Omental fat pad (tissue), 4 donors: ENCODE measurements at places on chromosomes 16 and 17.

- no peak for DNase-seq
These were observed 116.8 kb downstream of the HIC1 start for GRCh38 chr17:2171702-2172076.

DNA sequence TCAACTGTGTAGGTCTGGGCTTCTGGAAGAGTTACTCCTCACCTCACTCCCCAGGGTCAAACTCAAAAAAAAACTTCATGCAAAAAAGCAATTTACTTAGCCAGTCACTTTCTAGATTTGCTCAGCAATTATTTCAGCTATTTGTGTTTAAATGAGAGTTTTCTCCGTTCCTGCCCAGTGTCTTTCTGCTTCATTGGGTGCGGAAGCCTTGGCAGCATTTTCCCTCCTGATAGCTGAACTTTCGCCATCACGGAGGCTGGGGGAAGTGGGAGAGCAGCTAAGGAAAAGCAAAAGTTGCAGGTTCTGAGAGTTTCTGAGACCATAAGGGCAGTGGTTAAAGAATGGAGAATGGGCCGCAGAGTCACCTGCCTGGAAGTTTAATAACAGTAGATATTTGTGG is 287.1 kb upstream of the DYNLRB2 start:
- no peak for DNase-seq

DNA sequence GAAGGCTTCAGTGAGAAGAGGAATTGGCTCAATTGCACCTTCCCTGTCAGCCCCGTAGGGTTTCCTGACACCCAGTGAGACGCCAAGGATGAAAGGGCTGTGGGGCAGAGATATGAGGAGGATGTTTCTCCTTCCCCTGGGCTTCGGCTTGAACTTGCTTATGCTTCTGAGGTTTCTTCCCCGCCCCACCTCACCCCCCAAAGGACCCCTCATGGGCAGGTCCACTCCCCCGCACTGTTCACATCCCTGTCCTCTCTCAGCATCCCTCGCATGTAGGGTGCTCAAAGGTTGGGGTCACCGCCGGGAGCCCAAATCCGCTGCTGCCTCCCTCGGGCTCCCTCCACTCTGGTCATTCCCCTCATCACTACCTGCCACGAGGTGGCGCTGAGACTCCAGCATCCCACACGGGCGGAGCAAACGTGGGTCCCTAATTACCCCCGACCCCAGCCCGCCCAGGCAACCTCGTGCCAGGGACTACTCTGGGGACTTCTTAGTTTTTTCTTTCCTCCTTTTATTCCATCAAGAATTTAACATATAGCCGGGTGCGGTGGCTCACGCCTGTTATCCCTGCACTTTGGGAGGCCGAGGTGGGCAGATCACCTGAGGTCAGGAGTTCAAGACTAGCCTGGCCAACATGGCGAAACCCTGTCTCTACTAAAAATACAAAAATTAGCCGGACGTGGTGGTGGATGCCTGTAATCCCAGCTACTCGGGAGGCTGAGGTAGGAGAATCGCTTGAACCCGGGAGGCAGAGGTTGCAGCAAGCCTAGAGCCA is 3.3 kb upstream of the TRARG1 start:
- peak; percentile 70 for DNase-seq

- no peak for DNase-seq
These were observed 20.7 kb downstream of the CNTNAP4 start for GRCh38 chr16:76297941-76298340.

DNA sequence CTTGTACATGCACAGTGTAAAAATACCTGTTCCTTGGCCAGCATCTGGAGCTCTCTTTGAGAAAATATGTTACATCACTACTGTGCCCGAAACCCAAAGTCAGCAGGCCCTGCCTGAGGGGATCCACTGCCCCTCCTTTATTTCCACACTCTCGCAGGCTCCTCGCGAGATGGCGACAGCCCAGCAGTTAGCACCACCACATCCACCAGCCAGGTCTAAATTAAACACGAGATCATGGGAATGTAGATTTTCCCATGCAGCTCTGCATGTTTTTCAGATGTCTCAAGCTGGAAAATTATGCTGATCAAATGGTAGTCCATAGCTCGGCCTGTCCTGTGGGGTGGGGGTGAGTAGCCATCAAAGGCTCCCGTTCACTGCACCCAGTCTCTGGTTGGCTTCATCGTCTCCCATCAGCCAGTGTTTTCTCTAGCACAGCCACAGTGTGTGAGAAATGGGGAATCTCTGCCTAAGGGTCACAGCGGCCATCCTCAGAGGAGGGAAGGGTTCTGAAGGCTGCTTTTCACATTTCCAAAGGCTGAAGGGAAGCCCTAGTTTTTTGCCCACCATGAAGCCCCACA is 34.7 kb downstream of the EPN2 start:
- DNase-seq = no peak

- no peak for DNase-seq
These were observed 9.1 kb upstream of the THAP11 start for GRCh38 chr16:67833030-67833414.

DNA sequence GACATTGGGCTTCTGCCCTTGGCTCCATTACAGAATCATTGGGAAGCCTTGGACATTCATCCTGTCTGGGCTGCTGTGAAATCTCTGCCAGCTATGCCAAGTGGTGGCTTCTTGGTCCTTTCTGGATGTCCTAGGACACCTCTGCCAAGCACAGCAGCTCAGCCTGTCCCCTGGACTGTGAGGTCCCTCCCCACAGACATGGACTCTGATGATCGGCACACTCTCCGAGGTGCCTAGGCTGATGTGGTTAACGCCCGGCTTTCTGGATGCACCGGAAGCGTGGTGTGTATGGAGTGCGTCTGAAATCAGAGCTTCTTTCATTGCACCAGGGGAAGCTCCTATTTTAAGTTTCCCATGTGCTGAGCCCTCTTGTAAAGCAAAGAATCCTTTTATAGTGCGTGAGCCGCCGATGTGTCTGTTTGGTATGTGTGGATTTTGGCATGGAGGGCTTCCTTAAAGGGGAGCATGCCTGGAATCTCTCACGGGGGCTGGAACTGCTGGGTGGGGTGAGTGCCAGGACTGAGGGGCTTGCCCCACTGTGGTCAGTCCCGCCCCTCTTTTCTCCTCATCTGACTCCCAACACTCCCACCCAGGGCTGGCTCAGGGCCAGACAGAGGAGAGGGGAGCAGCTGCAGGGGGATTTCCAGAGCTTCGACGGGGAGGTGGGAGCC is 7.0 kb upstream of the ARHGAP23 start:
- no peak for DNase-seq

DNA sequence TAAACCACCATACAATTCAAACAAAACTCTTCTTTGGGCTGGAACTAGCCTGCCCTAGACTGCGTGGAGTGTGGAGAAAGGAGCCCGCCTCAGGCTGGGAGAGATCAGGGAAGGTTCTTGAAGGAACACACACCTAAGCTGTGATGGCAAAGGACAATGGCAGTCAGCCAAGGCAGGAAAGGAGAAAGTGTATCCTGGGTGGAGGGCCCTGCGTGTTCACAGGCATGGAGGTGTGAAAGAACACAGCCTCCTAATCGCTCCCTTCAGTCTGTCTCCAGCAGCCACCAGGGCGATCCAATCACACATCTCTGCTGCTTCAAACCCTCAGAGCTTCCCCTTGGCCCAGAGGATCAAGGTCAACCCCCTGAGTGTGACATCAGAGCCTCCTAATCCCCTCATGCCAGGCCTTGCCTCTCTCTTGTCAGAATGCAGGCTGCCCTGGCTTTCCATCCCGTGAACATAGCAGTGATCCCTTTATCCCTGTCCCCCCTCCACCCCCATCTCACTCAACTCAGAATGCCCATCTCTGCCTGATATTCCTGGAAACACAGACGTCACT is 173.0 kb downstream of the KATNIP start:
- DNase-seq = no peak

- DNase-seq = no peak
These were observed 52.9 kb upstream of the KIFC3 start for GRCh38 chr16:57855188-57855587.

- DNase-seq = no peak
These were observed 136.0 kb upstream of the NOG start for GRCh38 chr17:56457501-56457900.

DNA sequence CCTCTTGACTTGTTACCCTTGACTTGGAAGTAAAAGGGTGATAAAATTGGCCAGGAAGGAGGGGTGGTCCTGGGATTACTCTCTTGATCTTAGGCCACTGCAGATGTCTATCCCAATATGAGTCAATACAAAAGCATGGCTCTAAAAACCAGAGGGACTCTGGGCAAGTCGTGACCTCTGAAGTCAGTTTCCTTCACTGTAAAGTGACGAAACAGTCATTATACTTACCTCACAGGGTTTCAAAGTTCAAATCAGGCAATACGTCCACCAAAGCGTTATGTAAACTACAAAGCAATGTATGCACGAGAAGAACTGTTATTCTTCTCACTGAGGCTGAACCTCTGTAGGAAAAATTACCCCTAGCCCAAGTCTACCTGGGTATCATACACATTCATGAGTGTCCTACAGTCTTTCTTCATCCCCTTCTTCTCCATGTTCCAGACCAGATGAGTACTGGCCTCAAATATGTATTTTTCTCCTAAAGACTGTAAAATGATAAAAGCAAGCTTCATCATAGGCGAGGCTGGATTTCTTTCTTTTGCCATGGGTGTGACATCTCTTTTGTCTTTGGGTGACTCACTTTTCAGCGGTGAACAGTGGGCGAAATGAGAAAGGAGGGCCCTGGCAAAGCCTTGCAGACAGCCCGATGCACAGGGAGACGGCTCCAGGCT is 34.5 kb upstream of the CLEC18B start:
- DNase-seq = no peak

GRCh38 chr17:15381707-15382106 is 40.3 kb upstream of the TEKT3 start:
- no peak for DNase-seq

GRCh38 chr16:7614021-7614795 is 281.6 kb downstream of the RBFOX1 start:
- no peak for DNase-seq

- DNase-seq = peak; percentile 98
These were observed at the start of gene CDIP1 for GRCh38 chr16:4538350-4539235. Gene CDIP1, minus strand, starts transcription at chr16:4538773. Its CDS starts 24,643 bp downstream, at chr16:4514130.

DNA sequence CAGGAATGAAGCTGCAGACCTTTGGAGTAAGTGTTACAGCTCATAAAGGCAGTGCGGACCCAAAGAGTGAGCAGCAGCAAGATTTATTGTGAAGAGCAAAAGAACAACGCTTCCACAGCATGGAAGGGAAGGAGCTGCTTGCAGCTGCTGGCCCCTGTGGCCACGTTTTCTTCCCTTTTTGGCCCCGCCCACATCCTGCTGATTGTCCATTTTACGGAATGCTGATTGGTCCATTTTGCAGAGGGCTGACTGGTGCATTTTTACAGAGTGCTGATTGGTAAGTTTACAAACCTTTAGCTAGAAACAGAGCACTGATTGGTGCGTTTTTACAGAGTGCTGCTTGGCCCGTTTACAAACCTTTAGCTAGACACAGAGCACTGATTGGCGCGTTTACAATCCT is 841.5 kb downstream of the CDH11 start:
- DNase-seq = no peak

DNA sequence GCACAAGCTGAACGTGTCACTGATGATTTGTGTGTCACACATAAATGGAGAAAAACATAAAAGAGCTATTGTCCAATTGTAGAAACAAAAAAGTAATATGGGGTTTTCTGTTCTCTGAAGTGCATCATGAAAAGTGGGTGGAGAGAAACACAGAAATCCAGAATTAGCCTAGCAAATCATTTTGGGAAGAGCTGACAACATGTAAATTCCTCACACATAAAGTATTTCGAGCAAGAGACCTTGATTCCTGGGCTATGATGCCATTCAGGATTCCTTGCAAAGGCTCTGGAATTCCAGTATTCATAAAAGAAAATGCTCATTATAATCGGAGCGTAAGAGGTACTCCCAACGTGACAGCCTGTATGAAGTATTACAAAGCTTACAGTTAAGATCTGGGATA is 1.1 kb downstream of the DCUN1D3 start:
- DNase-seq = no peak

- DNase-seq = no peak
These were observed 75.8 kb downstream of the PITPNC1 start for GRCh38 chr17:67452681-67453554.

GRCh38 chr17:79035686-79036085 is 11.7 kb downstream of the C1QTNF1 start:
- no peak for DNase-seq

- DNase-seq = no peak
These were observed 2.9 kb upstream of the GSDMB start for GRCh38 chr17:39921323-39921722.

DNA sequence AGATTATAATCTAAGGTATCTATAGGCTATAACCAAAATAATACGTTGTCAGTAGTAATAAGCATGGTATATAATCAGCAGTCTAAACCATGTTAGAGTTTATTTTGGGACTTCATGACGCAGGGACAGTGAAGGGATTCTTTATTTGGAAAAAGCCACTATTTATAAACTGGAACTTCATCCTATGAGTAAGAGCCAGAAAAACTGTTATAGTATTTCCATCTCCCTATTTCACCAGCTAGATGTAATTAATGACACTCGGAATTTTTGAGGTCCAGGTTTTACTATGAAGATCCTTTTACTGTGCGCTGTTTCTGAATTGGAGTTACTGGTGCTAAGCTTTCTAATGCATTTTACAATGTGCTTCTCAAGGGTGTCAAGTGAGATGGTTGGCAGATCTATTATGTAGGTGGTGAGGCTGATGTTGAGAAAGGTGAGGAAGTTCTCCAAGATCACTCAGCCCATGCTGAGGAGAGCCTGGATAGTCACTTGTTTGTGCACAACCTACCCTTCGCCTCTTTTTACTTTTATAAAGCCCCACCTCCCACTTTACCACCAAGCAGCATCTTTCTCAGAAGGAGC is 149.3 kb downstream of the MSI2 start:
- no peak for DNase-seq

DNA sequence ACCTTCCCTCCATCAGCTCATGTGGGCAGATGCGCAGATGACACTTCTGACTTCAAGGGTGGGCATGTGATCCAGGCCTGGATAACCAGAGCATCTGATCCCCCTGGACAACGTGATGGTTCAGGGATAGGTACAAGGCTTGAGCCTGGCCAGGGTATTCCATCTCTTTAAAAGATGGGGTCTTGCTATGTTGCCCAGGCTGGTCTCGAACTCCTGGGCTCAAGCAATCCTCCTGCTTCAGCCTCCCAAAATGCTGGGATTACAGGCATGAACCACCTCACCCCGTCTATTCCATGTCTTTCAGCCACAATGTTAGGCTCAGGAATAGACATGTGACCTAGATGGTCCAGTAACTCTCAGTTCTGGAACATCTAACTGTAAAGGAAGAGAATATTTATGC is 20.8 kb downstream of the CRYM start:
- DNase-seq = no peak

GRCh38 chr17:14794961-14795360 is 470.2 kb downstream of the PMP22 start:
- DNase-seq = no peak

DNA sequence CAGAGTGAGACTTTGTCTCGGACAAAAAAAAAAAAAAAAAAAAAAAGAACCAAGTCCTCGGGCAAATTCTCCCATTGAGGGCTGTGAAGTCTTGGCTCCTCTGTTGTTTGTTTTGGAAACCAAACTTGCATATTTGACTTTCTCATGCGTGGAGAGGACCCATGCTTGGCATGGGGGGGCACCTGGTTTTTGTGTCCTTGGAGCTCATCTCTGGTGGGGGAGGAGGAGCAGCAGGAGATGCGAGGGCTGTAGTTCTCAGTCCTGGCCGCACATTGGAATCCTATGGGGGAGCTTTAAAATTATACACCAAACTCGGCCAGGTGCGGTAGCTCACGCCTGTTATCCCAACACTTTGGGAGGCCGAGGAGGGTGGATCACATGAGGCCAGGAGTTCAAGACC is 74.5 kb downstream of the ABCC6 start:
- no peak for DNase-seq
